ENCODE measurements at places on chromosomes 7 and 10. TPM values are rescaled to one million over a fixed set of nuclear protein-coding genes. Genes with fewer than 3 reads are reported as not detected.

The CYP3A4 gene
- not detected for total RNA-seq

DNA sequence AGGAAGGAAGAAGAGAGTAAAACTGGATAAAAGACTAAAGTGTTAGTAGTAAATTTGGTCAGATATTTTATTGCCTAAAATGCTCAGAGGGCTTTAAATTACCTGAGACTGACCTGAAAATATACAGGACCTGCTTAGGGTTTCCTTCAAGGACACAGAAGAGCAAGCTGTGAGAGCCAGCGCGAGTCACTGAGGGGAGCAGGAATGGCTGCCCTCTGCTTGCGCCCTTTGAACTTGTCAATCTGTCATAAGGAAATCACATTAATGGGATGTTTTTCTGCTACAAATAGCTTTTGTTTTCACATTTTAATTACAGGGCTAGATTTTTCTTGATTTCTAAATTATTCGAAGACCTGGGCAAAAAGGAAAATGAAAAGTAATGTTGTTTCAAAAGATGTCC is 26.9 kb downstream of the DNAJB9 start:
- no peak for DNase-seq

DNA sequence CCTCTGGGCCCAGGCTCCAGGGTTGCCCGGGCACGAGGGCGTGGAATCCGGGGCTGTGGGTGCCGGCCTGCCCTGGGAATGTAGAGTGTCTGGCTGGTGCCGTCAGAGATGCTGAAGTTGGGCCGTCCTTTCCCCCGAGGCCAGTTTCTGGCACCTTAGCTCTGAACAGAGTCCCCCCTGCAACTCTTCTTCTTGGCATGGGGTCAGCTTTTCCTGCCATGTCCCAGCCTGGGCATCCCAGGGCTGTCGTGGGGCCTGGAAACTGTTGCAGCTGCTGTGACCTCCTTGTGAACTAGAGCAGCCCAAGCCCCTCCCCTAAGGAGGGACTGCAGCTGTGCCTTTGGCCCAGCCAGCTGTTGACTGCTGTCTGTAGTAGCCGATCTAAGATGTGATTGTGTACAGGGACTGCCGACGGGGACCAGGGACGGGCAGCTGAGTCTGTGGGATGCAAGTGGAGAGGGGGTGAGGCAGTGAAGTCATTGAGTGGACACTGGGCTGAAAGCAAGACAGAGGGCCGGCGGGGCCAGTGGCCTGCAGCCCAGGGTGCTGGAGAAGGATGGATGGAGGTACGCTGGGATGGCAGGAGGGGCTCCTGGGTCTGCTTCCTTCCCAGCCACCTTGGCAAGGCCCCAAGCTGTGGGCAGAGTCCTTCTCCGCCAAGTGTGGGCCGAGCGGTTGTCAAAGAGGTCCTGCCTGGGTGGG is 35.8 kb downstream of the GBX1 start:
- DNase-seq = no peak

- no peak for DNase-seq
Measured at GRCh38 chr10:77505431-77506334, 131.9 kb downstream of the KCNMA1 start.

DNA sequence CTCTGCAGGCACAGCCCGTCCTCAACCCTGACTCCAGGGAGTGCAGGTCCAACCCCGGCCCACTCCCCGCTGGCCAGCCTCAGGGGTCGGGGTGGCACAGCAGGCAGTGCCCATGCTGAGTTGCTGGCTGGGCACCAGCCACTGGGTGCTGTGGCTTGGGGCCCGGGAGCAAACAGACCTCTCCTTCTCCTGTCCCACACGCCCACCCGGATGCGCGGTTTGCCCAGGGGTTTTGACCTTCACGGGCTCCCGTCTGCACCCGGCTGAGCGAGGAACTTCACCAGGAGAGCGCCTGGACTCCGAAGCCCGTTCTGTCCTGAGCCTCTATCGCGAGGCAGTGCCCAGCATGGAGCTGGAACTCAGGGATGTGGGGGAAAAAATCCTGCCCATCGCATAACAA is 2.6 kb upstream of the GRIFIN start:
- no peak for DNase-seq

GRCh38 chr7:22853674-22854157 is 31.1 kb upstream of the TOMM7 start:
- DNase-seq = no peak

All from lung microvascular endothelial cell (primary cell).